ENCODE measurements at places on chromosomes 1 and 21. TPM values are rescaled to one million over a fixed set of nuclear protein-coding genes. Genes with fewer than 3 reads are reported as not detected.

Gene TTC4
- 34.6 TPM for polyA plus RNA-seq

GRCh38 chr1:235758931-235759330, 107.8 kb downstream of the LYST start:
- no peak for DNase-seq

- DNase-seq = no peak
These were observed 60.4 kb downstream of the VANGL2 start for GRCh38 chr1:160460683-160461287.

DNA sequence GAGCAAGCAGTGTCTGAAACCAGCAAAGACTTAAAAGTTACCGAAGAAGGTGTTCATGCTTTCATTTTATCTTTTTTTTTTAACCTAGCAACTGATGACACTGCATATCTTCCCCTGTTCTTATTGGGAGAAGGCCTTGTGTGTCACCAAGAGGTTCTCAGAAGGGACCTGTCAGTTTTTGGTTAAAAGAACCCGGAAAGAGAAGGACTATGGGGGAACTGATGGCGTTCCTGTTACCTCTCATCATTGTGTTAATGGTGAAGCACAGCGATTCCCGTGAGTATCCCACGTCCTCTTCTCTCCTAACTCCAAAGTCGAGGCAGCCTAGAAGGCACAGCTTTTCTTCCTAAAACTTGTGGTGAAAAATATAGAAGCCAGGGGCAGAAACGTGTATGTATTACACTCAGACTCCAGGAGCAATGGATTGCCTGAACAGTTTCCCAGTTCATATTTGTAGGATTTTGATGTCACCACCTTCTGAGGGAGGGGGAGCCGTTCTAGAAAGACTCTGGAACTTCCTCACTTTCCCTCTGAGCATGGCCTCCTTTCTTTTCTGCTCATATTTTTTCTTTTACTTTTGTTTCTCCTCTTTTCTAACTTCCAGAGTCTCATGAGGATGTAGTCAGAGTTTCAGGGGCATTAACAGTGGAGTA, at the start of gene MR1:
Gene MR1 (plus strand): TSS at position 185 of the 653 bp plus-strand sequence. CDS start 25 bp downstream, at position 210.
- DNase-seq = peak; percentile 63

GRCh38 chr1:211606914-211607753, 28.2 kb upstream of the SLC30A1 start:
- no peak for DNase-seq

GRCh38 chr1:82903626-82904025, 1095.3 kb downstream of the TTLL7 start:
- DNase-seq = no peak

GRCh38 chr1:112887599-112888283, 68.3 kb downstream of the SLC16A1 start:
- DNase-seq = no peak

DNA sequence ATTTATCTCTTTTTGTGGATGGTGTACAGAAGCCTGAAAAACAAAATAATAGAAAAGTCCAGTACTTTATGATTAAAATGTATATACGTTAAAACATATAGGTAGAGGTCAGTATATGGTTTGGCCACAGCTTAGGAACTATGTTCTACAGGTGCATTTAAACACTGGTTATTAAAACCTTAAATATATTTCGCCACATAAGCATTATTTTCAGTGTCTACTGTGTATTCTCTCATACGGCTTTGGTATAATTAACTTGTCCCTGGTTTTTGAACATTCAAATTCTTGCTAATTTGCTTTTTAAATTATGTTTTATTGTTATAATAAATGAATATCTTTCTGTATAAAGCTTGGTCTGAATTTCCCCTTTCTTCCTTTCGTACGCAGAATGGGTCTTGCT, 87.9 kb downstream of the GTF2B start:
- no peak for DNase-seq

- DNase-seq = no peak
These were observed 12.9 kb downstream of the SAMD11 start for GRCh38 chr1:936348-937264.

All from right renal cortex interstitium (tissue), 3 donors.